ENCODE measurements at places on chromosomes 3 and 15. TPM values are rescaled to one million over a fixed set of nuclear protein-coding genes. Genes with fewer than 3 reads are reported as not detected.

DPPA4 gene
- total RNA-seq: not detected

MYZAP gene
- 0.18 TPM for total RNA-seq

FOXL2NB gene
- under 0.01 TPM for total RNA-seq

SGO1 gene
- 0.57 TPM for total RNA-seq

MYO5C gene
- 0.09 TPM for total RNA-seq

PLD1 gene
- total RNA-seq: 38.7 TPM

NTRK3 gene
- 0.28 TPM for total RNA-seq

ZNF385D gene
- total RNA-seq: 0.14 TPM

MYEF2 gene
- 0.71 TPM for total RNA-seq

ROPN1B gene
- not detected for total RNA-seq

BLM gene
- 0.74 TPM for total RNA-seq

ANKRD34C gene
- total RNA-seq: not detected

INAFM2 gene
- 7.3 TPM for total RNA-seq

DLL4 gene
- 0.46 TPM for total RNA-seq

AADACL2 gene
- total RNA-seq: not detected

ARHGEF26 gene
- total RNA-seq: 2.5 TPM

EPHB3 gene
- total RNA-seq: 7.0 TPM

CHMP2B gene
- total RNA-seq: 19.6 TPM

CD200R1 gene
- not detected for total RNA-seq

PLSCR2 gene
- total RNA-seq: not detected

A4GNT gene
- total RNA-seq: not detected

GOLGA6B gene
- not detected for total RNA-seq

HRG gene
- total RNA-seq: under 0.01 TPM

ACKR2 gene
- total RNA-seq: 0.28 TPM

PLSCR5 gene
- total RNA-seq: not detected

CPNE9 gene
- not detected for total RNA-seq

NRROS gene
- 0.46 TPM for total RNA-seq

PARP6 gene
- 10.2 TPM for total RNA-seq

GOLGA8J gene
- total RNA-seq: not detected

DAZL gene
- not detected for total RNA-seq

CHDH gene
- total RNA-seq: under 0.01 TPM

MESP1 gene
- 0.28 TPM for total RNA-seq

LRRC31 gene
- not detected for total RNA-seq

EPHA6 gene
- under 0.01 TPM for total RNA-seq

SLC2A2 gene
- total RNA-seq: 0.09 TPM

THPO gene
- 0.18 TPM for total RNA-seq

All from smooth muscle cell of bladder (primary cell).